ENCODE measurements at places on chromosomes 2 and 18.

DNA sequence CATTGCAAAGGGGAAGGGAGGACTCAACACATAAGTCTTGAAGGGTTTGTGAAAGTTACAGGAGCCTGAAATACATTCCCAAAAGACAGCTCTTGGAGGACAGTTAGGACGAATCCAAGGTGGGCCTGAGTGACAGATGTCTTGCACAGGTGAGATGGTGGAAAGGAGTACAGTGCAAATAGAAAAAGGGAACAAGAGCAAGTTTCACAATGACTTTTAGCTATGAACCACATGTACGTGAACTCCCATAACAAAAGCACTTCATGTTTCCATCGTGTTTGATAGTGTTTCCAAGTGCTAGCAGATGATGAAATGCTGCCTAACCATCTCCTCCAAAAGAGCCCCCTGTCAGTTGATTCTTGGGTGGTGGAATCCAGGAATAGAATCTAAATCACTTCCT, 1.8 kb downstream of the IL18RAP start:
- no peak for DNase-seq

DNA sequence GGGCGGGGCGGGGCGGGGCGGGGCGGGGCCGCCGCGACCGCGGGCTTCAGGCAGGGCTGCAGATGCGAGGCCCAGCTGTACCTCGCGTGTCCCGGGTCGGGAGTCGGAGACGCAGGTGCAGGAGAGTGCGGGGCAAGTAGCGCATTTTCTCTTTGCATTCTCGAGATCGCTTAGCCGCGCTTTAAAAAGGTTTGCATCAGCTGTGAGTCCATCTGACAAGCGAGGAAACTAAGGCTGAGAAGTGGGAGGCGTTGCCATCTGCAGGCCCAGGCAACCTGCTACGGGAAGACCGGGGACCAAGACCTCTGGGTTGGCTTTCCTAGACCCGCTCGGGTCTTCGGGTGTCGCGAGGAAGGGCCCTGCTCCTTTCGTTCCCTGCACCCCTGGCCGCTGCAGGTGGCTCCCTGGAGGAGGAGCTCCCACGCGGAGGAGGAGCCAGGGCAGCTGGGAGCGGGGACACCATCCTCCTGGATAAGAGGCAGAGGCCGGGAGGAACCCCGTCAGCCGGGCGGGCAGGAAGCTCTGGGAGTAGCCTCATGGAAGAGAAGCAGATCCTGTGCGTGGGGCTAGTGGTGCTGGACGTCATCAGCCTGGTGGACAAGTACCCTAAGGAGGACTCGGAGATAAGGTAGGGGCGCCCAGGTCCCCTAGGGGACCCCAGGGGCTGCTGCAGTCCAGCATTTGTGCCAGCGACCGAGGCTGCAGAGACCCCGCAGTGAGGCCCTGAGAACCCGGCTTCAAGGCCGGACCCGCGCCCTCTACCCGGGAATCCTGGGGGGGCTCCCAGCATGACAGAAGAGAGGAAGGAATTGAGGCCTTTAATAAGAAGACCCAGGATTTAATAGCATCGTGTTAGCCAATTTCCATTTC, at the start of gene KHK:
TSS of gene KHK (plus strand) at position 49 of the 870 bp plus-strand sequence. CDS start at position 537, 488 bp downstream.
- no peak for DNase-seq

DNA sequence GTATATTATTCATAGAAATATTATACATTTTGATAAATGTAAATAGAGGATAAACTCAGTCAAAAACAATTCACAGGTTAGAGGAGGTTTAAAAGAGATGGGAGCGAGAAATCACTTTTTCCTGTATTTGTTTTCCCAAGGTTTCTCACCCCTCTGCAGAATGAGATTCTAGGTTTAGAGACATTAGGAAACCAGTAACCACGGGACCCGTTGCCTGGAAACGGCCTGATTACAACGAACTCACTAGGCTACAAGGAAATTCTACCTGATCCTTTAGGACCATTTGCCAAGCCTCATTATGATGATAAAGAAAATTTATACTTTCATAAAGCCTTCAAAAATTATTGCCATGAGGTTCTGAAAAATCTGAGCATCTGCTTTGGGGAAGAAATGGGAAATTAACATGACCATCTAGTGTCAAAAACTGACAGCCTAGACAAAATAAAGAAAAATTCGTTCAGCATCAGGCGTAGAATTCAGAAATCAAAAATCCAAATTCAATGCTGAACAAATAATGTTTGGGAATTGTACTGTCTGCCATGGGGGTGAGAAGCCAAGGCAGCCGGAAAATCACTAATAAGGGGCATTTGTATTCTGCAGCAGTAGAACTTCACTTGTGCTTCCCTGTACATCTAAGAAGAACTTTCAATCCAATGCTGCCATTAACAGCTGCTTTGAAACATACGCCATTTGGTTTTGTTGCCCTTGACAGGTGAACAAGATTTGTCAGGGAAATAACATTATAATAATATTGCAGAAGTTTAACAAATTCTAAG, 262.3 kb downstream of the NRXN1 start:
- DNase-seq = peak; percentile 76

DNA sequence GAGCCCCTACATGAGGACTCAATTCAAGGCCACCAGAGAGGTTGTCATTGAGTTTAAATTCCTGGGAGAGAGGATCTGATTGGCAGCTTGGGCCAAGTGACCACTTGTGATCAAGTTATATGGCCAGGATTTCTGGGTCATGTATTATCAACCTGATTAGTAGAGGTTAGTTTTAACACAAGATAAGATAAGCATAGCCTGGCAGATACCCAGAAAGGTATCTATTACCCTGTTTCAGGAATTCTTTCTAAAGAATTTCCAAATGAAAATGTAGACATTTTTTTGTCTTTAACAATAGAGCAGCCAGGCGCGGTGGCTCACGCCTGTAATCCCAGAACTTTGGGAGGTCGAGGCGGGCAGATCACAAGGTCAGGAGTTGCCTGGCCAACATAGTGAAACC, 50.5 kb downstream of the BABAM2 start:
- DNase-seq = no peak

DNA sequence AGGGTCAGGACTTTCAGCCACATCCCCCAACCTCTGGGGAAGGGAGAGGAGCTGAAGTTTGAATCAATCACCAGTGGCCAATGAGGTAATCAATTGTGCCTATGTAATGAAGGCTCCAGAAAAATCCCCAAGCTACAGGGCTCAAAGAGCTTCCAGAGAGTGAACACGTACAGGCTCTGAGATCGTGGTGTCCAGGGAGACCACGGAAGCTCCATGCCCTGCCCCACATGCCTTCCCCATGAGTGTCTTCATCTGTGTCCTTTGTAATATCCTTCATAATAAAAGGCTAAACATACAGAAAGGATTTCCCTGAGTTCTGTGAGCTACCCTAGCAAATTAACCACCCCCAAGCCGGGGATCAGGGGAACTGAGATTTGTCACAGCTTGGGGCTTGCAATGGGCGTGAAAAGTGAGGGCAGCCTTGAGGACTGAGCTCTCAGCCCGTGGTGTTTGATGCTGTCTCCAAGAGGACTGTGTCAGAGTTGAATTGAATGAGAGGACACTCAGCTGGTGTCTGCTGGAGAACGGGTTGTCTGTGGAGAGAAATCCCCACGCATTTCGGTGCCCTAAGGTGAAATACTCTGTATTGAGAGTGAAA, 25.5 kb upstream of the TUBB6 start:
- DNase-seq = no peak

DNA sequence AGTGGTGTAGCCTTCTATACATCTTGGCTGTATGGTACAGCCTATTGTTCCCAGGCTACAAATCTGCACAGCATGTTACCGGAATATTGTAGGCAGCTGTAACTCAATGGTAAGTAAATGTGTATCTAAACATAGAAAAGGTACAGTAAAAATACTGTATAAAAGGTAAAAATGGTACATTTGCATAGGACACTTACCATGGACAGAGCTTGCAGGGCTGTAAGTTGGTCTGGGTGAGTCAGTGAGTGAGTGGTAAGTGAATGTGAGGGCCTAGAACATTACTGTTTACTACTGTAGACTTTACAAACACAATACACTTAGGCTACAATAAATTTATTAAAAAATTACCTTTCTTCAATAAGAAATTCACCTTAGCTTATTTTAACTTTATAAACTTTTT, 3.7 kb upstream of the MRPS9 start:
- no peak for DNase-seq

GRCh38 chr18:73981796-73982195, 165.8 kb downstream of the FBXO15 start:
- DNase-seq = no peak

DNA sequence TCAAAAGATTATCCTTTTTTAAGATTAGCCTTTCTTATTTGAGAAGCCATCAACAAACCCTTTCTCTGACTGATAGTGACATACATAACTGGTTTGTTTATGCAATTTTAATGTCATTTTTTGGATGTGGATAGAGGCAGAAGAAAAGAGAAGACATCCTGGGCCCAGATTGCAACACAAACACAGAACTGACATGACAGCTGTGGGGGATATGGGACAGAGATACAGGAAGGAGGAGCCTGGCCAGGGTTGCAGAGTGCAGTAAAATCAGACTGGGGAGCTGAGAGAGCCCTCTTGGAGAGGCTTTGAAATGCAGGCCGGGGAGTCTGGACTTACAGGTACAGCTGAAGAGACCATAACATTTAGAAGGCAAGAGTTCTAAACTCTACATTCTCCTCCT, 65.1 kb downstream of the SIGLEC15 start:
- no peak for DNase-seq

DNA sequence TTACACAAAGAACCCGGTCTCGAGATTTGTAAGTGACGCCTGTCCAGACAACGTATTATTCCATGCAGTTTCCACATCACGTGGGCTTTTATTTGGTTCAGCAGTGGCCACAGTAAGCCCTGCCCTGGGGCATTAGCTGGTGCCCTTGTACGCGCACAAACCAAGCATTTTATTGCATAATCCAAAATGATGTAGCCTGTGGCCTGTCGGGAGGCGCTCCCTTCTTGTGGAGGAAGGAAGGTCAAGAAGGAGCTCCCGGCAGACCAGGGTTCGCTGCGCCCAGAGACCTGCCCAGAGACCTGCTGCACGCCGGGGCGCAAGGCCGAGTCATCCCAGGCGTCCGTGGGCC, 179.6 kb upstream of the ALKAL2 start:
- DNase-seq = no peak

DNA sequence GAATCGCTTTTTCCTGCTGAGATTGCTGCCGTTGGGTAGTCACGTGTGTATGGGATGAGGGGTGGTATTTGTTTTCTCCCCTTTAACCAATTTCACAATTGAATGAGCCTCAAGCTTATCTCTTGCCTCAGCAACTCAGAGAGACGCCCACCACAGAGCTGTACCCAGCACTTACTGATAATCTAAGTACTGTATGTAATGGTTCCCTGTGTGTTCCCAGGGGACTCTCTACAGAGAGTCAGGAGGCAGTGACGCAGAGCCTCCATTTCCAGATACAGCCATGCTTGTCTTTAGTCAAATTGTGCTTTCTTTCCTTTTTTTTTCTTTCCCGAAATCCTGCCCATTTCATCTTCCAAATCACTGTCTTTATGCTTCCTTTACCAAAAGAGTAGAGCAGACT, 1102.1 kb upstream of the KLHL29 start:
- no peak for DNase-seq

DNA sequence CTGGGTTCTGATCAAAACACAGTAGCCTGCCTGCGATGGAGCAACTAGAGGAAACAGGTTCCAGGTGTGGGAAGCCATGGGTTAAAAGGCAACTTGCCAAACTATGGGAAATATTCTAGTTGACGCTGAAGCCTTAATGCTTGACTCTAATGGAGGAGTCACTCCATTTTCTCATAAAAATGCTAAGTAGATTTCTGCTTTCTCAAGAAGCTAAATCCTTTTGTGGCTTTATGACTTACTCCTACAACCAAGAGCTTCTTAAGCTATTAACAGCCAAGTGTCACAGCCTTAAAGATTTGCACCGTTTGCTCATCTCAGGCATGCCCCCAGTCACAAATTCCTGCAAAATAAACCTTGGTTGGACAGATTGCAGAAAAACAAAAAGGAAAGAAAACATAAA, 25.2 kb downstream of the ANKRD44 start:
- DNase-seq = no peak

DNA sequence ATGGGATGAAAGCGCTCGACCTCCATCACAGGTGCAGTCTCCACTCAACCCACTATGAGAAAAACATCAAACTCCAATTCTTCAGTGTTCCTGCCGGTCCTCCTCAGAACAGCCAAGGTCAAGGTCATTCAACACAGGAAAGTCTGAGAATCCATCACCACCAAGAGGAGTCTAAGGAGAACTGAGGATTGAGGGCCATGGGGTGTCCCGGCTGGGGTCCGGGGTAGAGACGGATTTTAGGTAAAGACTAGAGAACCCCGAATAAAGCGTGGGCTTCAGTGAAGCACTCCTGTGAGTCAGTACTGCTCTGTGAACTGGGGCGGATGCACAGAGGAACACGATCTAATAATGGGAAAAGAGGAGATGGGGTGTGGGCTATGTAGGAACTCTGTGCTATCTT, 41.8 kb downstream of the PTGR3 start:
- no peak for DNase-seq

DNA sequence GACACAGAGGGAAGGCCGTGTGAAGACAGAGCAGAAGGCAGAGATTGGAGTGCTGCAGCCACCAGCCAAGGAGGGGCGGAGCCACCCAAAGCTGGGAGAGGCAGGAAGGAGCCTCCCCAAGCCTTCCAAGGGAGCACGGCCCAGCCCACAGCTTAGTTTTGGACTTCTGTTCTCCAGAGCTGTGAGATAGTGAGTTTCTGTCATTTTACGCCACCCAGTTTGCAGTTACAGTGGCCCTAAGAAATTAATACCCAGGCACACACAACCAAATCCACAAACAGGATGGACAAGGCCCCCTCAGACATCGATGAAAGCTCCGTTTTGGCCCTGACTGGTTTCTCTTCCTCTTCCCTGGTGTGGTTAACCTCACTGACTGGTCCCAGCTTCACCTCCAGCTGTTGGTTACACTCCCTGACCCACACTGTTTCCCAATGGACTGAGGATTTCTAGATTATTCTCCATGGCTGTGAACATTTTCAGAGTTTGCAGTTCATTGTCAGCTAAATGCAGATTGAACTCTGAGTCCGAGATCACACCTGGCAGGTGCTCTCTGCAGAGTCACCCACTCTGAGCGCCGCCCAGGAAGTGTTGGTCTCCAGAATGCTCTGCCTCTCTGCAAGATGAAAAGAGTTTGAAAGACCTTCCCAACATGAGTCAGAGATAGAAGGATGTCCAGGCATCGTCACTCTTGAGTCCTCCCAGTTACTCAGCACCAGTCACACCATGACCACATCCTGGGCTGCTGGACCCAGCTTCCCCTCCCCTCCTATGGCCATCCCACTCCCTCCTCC, 100.2 kb downstream of the TWIST2 start:
- no peak for DNase-seq

DNA sequence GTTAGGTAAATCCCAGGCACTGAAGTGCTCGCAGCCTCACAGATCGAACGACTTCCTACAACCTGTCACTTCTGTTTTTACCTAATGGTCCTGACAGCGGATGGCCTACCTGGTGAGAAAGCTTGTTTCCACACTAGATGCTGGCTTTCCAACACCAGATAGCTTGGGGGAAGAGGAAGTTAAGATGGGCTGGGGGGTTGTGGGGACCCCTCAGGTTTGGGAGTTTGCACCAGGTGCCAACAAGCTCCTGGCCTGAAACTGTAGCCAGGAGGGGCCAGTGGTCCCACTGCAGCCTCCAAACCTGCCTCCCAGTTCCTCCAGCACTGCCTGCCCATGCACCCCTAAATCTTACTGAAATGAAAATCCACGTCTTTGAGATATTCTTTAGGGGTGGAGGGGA, 3.9 kb downstream of the TMEM185B start:
- no peak for DNase-seq

GRCh38 chr2:16671760-16672159, 6.1 kb upstream of the CYRIA start:
- DNase-seq = no peak

GRCh38 chr2:100161945-100162620, 19.7 kb upstream of the AFF3 start:
- DNase-seq = no peak
